ENCODE measurements at places on chromosomes 4 and X.

- peak; percentile 43 for DNase-seq
- no peak overlapping the region for H3K4me3 ChIP-seq
- peaks cover under 1% of the 10 kb centered on the region for H3K4me1 ChIP-seq
- H3K36me3 ChIP-seq = peaks cover 64% of the 10 kb centered on the region
Observed at GRCh38 chr4:110049951-110050925, 137.6 kb downstream of the EGF start.

GRCh38 chr4:145557720-145558119 is 61.5 kb upstream of the MMAA start:
- H3K27me3 ChIP-seq = no peaks in the 10 kb centered on the region
- peak; percentile 51 for DNase-seq
- no peak overlapping the region for H3K27ac ChIP-seq
- no peaks in the 10 kb centered on the region for H3K4me1 ChIP-seq
- peaks cover 95% of the 10 kb centered on the region for H3K36me3 ChIP-seq

- H3K36me3 ChIP-seq = no peaks in the 10 kb centered on the region
- no peak overlapping the region for H3K27ac ChIP-seq
- peaks cover 3% of the 10 kb centered on the region for H3K4me1 ChIP-seq
- H3K4me3 ChIP-seq = no peak overlapping the region
Observed at GRCh38 chr4:8914461-8915171, 43.0 kb upstream of the HMX1 start.

DNA sequence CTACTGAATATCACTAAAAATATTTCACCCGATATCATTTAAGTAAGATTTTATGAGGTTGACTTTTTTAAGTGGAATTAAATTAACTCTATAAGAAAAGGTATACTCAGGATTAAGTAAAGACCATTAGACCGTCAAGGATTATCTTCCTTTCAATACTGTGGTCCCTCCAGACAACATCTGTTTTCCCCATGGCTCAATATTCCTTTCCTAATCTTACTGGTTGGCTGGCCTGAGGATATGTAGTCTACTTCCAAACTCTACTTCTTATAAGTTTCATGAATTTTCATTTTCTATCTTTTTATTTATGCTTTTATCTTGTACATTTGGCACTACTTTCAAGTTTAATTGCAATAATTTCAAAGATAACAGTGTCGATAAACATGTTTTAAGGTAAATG is 725.4 kb downstream of the PCDH7 start:
- H3K4me3 ChIP-seq = no peak overlapping the region
- no peak overlapping the region for H3K27ac ChIP-seq
- no peaks in the 10 kb centered on the region for H3K27me3 ChIP-seq
- no peaks in the 10 kb centered on the region for H3K36me3 ChIP-seq
